Activated naive CD8-positive, alpha-beta T cell treated with anti-CD3 and anti-CD28 coated beads, Interleukin-2, amount 10 ng/mL, durations not matched to agents 7 days and 5 days (primary cell): ENCODE measurements at places on chromosomes 6 and 20. TPM values are rescaled to one million over a fixed set of nuclear protein-coding genes. Genes with fewer than 3 reads are reported as not detected.

The PNLDC1 gene
- total RNA-seq = 0.42 TPM

GRCh38 chr20:2293486-2293885 lies 2.3 kb upstream of the TGM3 start:
- no peak for DNase-seq

- peak; percentile 96 for DNase-seq
Measured at GRCh38 chr20:2523919-2524708, 12.3 kb upstream of the TMC2 start.

GRCh38 chr20:61162451-61162850 lies 89.6 kb upstream of the CDH4 start:
- no peak for DNase-seq

DNA sequence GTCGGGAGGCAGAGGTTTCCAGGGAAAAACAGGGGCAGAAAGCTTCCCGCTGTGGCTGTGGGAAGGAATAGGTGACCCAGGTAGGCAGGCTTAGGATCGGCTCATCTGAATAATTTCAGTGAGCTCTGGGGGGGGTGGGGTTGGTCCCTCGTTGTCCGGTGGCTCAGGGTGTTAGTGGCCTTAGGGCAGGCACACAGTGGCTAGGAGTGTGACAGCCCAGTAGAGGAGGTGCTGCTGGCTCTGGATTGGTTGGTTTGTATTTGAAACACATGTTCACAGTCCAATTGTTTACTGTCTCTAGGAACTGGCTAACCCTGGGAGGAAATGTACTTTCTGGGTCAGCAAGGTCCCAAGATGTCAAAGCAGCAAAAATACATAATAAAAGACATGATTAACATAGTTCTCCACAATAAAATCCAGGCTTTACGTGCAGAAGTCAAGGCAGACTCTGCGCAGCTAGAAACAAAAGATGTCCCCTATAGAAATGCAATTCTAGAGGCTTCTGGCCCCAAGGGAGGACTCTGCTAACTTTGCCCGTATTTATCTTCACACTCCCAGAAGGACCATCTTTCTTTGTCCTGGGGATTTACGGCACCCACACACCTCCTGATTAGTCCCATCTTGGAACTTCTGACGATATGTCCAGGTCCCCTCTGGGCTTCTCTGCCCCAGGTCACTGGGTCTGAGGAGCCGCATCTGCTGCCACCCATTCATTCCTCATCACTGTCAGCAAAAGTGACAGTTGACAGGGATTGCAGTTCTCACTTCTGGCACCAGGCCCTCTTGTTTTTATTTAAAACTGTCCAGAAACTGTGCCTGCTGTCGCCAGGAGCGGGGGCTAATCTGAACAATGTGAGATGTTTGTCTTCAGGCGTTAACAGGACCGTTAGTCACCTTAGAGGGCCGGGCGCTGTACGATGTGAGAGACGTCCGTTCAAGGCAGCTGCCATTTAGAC lies 18.7 kb downstream of the MOCS3 start:
- no peak for DNase-seq

GRCh38 chr20:8267009-8267408 lies 134.9 kb downstream of the PLCB1 start:
- no peak for DNase-seq

GRCh38 chr20:25252686-25253421 lies 5.0 kb downstream of the PYGB start:
- DNase-seq = no peak

- no peak for DNase-seq
Measured at GRCh38 chr6:11297376-11297729, 64.9 kb upstream of the NEDD9 start.
